ENCODE measurements at places on chromosomes 11 and 22.

GRCh38 chr11:132052904-132053303 lies 682.5 kb downstream of the NTM start:
- no peak for DNase-seq

DNA sequence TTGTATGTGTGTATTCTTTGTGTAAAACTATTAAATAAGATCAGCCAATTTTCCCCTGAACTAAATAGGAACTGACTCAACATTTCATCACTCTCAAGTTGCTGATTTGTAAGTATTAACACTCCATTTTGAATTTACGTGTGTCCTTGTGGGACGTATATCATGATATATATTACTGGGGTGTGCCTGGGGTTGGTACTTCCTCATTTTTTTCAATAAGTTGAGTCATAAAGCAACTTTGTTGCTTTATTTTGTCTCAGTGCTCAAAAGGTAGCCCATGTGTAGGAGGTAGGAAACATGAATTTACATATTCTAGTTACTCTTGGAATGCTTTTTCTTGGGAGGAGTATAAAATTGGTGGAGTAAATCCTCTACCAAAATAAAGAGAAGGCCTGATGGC lies 193.9 kb upstream of the RAG2 start:
- DNase-seq: no peak

- DNase-seq: no peak
Measured at GRCh38 chr11:5684036-5684645, 733 bp downstream of the TRIM5 start.

GRCh38 chr11:11973361-11973800 lies 35.0 kb downstream of the DKK3 start:
- no peak for DNase-seq

- no peak for DNase-seq
Measured at GRCh38 chr11:17159441-17159840, 48.3 kb downstream of the PIK3C2A start.

- no peak for DNase-seq
Measured at GRCh38 chr11:15918212-15918611, 438.1 kb downstream of the SOX6 start.

DNA sequence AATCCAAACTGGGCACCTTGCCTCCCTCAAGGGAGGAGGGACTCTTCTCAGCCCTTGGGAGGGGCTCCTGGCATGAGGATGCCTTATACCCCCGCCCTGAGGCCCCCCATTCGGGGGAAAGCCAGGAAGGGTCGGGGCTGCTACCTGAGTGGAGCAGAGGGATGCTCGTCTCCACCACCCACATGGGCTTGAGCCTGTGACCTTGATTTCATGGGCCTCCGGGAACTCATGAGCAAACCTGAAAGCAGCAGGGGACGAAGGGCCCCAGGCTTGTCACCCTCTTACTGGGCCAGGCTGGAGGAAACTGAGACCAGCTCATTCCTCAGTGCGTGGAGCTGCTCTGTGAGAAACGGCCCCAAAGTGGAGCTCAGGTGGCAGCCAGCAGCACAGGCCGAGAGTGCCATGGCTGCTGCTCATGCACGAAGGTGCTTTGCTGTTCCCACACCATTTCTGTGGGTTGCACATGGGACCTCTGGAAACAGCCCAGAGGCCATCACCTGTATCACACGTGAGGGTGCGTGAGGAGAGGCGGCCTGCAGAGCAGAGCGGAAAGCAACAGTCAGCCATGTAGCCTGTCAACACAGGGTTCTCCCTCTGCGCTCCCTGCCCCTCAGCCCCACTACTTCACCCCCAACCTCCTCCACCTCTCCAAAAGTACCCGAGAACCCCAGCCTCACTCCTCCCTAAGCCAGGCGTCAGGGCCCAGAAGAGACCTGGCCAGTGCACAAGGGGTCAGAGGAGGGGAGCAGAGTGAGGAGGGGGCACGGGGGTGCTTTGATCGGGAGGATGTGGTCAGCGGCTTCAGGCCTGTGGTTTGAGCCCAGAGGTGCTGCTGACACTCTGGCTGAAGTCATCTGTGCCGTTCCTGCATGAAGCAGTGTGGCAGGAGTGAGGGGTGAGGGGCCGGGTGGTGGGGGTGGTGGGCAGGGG lies 14.1 kb upstream of the IL2RB start:
- DNase-seq: no peak

DNA sequence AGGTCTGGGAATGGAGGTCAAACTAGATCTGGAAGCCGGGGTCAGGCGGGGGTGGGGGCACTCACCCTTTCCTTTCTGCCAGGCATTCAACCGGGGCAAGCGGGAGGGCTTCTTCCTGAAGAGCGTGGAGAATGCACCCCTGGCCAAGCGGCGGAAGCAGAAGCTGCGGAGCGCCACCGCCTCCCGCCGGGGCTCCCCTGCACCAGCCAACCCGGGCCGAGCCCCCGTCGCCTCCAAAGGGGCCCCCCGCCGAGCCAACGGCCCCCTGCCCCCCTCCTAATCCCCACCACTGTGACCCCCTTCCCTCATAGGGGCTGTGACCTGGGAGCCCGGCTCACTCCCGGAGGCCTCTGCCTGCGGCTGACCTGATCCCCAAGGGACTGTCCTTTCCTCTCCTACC lies 12.2 kb downstream of the RPS6KA4 start:
- no peak for DNase-seq

- no peak for DNase-seq
Measured at GRCh38 chr22:39845529-39845928, 48.0 kb downstream of the ENTHD1 start.

DNA sequence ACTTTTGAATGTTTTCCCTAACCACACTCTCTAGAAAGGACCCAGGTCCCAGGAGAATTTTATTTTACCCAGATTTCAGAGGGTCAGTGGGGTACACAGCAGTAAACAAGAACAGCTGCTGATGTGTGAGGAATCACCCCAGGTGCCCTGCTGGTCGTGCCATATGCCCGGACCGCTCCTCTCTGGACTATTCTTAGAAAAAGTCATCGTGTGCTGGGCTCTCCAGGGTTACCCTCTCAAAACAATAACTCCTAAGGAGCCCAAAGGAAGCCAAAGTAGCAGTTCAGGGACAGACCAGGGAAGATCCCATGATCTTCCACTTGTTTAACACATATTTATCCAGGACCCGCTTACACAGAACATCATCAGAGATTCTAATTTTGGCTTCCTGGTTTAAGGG lies 29.7 kb downstream of the LRP4 start:
- DNase-seq: no peak

GRCh38 chr11:10533323-10533722 lies 7.7 kb downstream of the RNF141 start:
- DNase-seq: no peak

- DNase-seq: no peak
Measured at GRCh38 chr11:37533830-37534229, 935.8 kb upstream of the RAG2 start.

GRCh38 chr22:28375761-28376534 lies 303.7 kb downstream of the TTC28 start:
- DNase-seq: no peak

- no peak for DNase-seq
Measured at GRCh38 chr22:19571995-19572394, 47.8 kb upstream of the CLDN5 start.

- peak; percentile 49 for DNase-seq
Measured at GRCh38 chr11:64008914-64009633, 22.8 kb downstream of the OTUB1 start.

GRCh38 chr11:130831976-130832375 lies 84.3 kb downstream of the SNX19 start:
- DNase-seq: no peak

- no peak for DNase-seq
Measured at GRCh38 chr22:19630614-19631013, 83.7 kb upstream of the SEPTIN5 start.

Data from mesendoderm (in vitro differentiated cells).